Hippocampal formation (tissue), 2 donors: ENCODE measurements at places on chromosomes 13 and 19.

GRCh38 chr13:95117092-95117491, 184.2 kb downstream of the ABCC4 start:
- no peak for DNase-seq

GRCh38 chr19:13583114-13583513, 76.8 kb upstream of the CACNA1A start:
- DNase-seq, result no peak

GRCh38 chr19:56839652-56840450, 675 bp downstream of the PEG3 start:
- peak; percentile 99 for DNase-seq

DNA sequence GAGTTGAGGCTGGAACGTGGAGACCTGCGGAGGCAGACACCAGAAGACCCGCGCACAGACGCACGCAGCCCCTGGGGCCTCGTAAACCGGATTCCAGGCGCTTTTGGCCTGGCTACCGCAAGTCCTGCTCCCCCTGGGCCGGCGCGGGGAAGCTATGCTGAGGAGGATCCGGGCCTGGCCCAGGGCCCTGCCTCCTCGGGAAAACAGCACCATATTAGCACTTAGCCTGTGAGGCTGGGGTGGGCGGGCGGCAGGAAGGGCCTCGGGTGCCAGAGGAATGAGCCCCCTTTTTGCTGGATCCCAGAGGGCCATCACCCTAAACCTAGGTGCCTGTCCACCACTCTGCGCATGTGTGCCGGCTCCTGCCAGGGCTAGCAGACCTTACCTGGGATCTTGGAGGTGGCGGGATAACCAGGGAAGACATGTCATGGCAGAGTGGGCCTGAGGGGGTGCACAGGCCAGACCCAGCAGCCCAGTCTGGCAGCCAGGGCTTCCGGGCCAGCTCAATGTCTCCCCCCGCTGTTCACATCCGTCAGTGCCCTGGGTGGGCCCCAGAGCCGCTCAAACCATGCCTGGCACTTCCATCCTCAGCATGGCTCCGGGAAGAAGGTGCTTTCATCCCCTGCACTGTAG, 7.3 kb downstream of the ELOF1 start:
- no peak for DNase-seq

DNA sequence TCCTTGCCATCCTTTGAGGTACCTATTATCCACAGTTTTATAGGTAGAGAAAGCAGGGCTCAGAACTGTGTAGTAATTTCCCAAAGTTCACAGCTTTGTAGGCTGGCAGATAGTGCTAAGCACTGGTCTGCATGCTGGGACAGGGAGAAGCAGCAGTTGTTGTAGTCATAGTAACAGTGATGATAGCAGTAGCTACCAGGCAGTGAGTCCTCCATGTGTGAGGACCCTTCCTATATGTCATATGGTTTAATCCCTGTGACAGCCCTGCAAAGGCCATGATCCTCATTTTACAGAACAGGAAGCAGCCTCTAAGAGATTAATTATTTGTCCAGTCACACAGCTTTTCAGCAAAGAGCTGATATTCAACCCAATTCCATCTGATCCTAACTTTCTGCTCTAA, 21.0 kb downstream of the SERP2 start:
- no peak for DNase-seq

DNA sequence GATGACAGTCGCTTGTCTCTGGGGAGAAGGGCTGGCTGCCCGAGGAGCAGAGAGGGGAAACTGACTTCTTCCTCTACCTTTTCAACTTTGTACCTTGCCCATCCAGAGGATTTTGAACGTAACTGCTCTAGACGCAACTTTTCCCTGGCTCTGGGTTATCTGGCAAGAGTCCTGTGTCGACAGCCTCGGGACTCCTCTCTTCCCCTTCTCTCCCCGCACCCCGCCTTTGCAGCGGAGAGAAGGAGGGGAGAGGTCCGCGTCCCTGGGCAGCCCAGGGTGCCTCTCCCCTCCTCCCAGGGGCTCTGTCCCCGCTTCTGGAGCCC, 574 bp downstream of the SH3GL1 start:
- DNase-seq, result peak; percentile 5

GRCh38 chr19:51398096-51398704, 7.8 kb upstream of the C19orf84 start:
- no peak for DNase-seq

- DNase-seq, result no peak
Observed at GRCh38 chr19:40363069-40363468, 14.6 kb downstream of the PLD3 start.

- DNase-seq, result no peak
Observed at GRCh38 chr19:51071095-51071405, 6.2 kb upstream of the KLK13 start.

GRCh38 chr19:38819231-38819920, 6.6 kb upstream of the LGALS4 start:
- DNase-seq, result no peak

GRCh38 chr19:10113592-10113963, 2.1 kb downstream of the P2RY11 start:
- no peak for DNase-seq

DNA sequence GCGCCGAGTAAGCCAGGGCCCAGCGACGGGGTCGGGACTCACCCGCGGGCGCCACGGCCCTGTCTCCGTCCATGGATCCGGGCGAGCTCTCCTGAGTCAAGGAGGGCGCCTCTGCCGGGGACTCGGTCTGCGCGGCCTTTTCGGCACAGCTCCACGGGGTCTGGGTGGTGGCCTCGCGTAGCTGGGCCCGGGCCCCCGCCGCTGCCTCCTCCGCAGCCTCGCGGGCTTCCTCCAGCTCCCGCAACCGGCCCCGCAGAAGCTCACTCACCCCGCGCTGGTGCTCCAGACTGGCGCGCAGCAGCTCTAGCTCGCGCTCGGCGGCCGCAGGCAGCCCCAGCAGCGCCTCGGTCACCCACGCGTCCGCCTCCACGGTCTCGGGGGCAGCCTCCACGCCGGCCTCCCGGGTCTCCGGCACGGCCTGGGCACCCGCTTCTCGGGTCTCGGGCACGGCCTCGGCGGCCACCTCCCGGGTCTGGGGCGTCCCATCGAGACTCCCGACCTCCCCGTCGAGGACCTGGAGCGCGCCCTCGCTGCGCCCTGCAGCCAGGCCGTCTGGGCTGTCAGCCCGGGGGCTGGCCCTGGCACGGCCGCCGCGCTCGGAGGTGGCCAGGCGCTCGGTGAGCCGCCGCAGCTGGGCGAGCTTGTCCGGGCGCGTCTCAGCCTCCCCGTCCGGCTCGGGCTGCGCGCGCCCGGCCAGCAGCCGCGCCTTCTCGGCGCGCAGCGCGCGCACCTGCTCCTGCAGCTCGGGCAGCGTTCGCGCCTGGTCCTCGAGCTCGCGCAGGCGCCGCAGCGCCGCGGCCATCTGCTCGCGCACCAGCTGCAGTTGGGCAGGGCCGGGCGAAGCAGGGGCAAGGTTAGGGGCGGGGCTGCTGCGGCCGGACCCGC, 8.4 kb downstream of the KANK3 start:
- no peak for DNase-seq

DNA sequence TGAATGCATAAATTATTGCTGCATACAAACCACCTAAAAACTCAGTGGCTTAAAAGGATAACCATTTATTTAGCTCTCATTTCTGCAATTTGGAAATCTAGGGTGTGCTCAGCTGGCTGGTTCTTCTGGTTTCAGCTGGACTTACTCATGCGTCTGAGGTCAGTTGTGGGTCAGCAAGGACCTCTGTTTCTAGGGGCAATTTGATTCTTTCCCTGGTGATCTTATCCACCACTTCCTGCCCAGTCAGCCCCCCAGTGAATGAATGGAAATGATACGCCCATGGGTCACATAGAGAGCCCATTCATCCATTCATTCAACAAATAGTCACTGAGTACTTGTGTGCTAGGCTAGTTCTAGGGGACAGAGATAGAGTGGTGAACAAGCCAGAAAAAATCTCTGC, 9.9 kb downstream of the FXYD5 start:
- no peak for DNase-seq

DNA sequence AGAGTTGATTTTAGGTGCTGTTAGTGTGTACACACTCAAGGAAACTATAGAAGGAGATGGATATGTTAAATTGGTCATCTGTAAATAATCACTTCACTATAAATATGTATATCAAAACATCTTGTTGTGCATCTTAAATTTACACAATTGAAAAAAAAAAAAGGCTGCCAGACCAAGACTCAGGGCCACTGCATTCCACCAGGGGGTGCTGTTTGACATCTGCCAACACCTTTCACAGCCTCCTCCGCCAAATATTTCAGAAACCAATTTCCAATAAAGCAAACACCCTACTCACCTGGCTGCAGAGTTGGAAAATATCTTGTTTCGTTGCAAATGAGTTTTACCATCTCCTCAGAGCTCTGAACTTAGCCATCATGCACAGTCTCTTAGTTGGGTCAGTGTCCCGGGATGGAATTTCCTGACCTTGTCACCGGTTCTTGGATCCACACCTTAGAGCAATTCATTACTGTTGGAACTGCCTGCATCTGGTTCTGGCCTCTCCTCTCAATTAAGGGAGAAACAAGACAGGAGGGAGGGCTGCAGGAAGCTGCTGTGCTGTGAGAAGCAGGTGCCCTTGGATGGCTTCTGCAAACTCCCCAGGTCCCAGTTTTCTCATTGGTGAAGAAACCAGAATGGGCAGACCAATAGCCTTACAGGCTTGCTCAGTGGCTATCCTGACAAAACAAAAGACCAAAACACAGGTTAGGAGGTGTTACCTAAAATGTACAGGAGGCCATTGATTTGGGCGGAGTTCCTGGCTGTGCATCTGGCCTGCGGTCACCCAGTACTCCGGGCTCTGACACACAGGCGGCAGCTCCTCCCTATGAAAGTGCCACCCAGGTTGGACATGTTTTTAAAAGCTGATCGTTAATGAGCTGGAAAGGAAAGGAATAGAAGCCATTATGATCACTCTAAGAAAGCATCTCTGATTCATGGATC, 746.6 kb downstream of the UQCRFS1 start:
- DNase-seq, result peak; percentile 23

- DNase-seq, result no peak
Observed at GRCh38 chr19:17617807-17618192, 62.4 kb downstream of the COLGALT1 start.

DNA sequence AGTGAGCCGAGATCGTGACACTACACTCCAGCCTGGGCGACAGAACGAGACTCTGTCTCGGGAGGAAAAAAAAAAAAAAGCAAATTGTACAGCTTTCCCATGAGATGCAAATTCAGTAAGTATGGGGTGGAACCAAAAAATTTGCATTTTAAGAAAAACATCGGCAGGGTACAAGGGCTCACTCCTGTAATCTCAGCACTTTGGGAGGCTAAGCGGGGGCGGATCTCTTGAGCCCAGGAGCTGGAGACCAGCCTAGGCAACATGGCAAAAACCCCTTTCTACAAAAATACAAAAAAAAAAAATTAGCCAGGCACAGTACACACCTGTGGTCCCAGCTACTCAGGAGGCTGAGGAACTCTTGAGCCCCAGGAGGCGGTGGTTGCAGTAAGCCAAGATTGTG, 91.2 kb downstream of the ELF1 start:
- DNase-seq, result no peak

DNA sequence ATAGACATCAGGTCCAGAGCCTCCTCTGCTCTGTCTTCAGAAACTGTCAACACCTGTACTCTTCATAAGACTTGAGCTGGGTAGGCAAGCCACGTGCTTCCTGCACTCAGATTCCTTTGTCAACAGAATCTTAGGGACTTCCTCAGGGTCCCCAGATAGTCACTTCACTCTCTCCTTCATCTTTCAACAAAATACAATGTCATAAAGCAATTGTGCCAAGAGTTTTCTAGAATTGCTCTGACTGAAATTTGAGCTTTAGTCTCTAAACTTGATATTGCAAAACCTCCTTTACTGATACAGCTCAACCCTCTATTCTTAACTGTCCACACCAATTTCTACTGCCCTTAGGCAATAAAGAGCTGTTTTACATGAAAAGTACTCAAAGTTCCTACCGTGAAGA, 179.9 kb downstream of the IRS2 start:
- no peak for DNase-seq

- no peak for DNase-seq
Observed at GRCh38 chr19:1093811-1094553, 1.2 kb downstream of the POLR2E start.

DNA sequence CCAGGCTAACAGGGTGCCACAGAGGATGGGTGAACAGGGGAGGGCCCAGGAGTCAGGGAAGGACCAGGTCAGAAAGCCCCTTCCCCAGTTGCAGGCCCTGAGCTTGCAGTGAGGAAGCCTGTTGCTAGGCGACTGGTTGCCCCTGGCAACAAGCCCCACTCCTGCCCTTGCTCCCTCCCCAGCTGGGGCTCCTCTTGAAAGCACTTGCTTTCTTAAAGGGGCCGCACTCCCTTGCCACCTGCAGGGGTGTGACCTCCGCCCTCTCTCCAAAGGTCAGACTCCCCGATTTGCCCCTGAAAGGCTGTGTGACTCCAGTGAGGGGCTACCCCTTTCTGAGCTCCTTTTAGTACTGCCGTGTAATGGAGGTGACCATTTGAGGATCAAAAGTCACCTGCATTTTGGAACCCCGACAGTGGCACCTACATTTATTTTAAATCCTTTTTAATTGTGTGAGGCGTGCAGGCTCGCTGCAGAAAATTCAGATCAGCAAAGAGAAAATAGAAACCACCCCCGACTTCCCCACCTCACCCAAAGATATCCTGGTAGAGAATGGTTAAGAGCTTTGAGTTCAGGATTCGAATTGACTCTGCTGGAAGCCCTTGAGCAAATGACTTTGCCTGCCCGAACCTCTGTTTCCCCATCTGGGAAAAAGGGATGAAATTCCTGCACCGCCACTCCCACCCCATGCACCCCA, 4.8 kb downstream of the FCHO1 start:
- peak; percentile 80 for DNase-seq

GRCh38 chr13:45511310-45512097, 46.8 kb downstream of the COG3 start:
- DNase-seq, result no peak

GRCh38 chr13:107563099-107563925, 652.0 kb downstream of the LIG4 start:
- DNase-seq, result no peak

GRCh38 chr13:23723471-23723870, 153.3 kb downstream of the TNFRSF19 start:
- DNase-seq, result no peak

GRCh38 chr13:108086678-108087077, 128.7 kb downstream of the LIG4 start:
- DNase-seq, result no peak

DNA sequence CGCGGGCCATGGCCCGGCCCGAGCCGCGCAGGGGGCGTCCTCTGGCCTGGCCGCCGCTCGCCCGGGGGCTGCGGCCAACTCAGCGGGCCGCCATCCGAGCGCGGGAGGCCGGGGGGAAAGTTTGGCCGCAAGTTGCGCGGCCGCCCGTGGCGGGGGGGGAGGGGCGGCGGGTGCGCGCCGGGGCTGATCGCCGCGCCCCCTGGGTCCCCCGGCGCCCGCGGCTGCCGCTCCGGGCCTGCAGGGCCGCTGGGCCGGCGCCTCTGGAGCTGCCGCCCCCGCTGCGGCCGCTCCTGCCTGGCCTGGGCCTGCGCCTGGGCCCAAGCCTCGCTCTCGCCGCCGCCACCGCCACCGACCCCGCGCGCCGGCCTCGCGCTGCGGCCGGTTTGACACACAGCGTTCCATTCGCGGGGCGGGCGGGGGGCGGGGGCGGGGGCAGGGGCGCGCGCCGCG, at the start of gene NR2F6:
Gene NR2F6 (minus strand): TSS at position 385 of the 450 bp plus-strand sequence. CDS start 699 bp downstream, outside the sequence.
- no peak for DNase-seq
